ENCODE measurements at places on chromosomes 4 and X. TPM values are rescaled to one million over a fixed set of nuclear protein-coding genes. Genes with fewer than 3 reads are reported as not detected.

The PUDP gene
- total RNA-seq: 32.3 TPM

The ZCCHC18 gene
- total RNA-seq: 0.14 TPM

The TMPRSS11E gene
- total RNA-seq: not detected

The AKAP4 gene
- total RNA-seq: not detected

The CTAG1B gene
- total RNA-seq: not detected

The GAGE2A gene
- total RNA-seq: not detected

The TRAPPC2 gene
- total RNA-seq: 13.1 TPM

The GAGE12E gene
- not detected for total RNA-seq

The GRIA3 gene
- 1.2 TPM for total RNA-seq

The ZDHHC9 gene
- 23.1 TPM for total RNA-seq

The CLGN gene
- total RNA-seq: 1.5 TPM

The PABPC1L2B gene
- not detected for total RNA-seq

The SSX4B gene
- not detected for total RNA-seq

The CXCR3 gene
- total RNA-seq: 1.9 TPM

The CXXC4 gene
- total RNA-seq: 4.2 TPM

The PNPLA4 gene
- 9.3 TPM for total RNA-seq

The VEGFD gene
- 1.6 TPM for total RNA-seq

The PRDX4 gene
- total RNA-seq: 23.4 TPM

The ZNF630 gene
- total RNA-seq: 3.2 TPM

The LRIT3 gene
- total RNA-seq: 0.06 TPM

All from mucosa of descending colon (tissue), 3 donors.